H9 (cell line): ENCODE measurements at places on chromosomes 2 and 18.

GRCh38 chr2:185417111-185417510 lies 321.5 kb upstream of the FSIP2 start:
- DNase-seq: no peak

DNA sequence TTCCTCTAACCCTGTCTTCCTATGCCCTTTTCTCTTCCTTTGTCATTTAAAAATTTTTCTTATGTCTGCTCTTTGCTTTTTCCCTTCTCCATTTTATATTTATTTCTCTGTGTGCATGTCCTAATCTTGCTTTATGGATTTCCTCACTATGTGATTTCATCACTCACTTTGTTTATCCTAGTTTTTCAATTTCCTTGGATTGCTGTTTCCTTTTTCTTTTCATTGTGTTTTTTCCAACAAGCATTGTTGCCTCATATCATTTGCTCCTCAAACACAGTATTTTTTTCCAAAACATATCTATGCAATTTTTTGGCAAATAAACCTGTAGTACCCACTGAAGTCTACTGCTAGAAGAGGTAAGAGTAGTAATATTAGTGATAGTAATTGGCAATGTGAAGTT lies 67.4 kb upstream of the PNPT1 start:
- DNase-seq: no peak

GRCh38 chr2:201482543-201482942 lies 31.0 kb downstream of the STRADB start:
- no peak for DNase-seq

DNA sequence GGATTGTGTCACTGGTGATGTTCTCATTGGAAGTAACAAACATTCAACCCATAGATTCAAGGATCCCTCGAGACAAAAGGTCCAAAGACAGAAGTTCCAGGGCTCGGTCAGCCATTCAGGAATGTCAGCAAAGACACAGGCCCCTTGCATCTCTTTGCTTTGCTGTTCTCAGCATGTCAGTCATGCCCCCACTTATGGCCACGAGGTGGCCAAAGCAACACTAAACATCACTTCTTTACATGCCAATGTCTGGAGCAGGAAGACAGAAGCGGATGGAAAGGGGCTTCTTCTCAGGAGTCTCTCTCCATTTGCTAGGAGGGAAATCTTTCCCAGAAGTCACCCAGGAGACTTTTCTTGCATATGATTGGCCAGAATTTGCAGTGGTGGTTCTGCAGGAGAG lies 191.6 kb upstream of the SP5 start:
- no peak for DNase-seq
